Body of pancreas (tissue), 4 donors: ENCODE measurements at places on chromosomes 1 and 21. TPM values are rescaled to one million over a fixed set of nuclear protein-coding genes. Genes with fewer than 3 reads are reported as not detected.

- DNase-seq: peak; percentile 36
Measured at GRCh38 chr1:12636098-12636950, 7.6 kb upstream of the AADACL4 start.

- DNase-seq: peak; percentile 77
Measured at GRCh38 chr21:35925497-35925896, 134.8 kb downstream of the SETD4 start.

DNA sequence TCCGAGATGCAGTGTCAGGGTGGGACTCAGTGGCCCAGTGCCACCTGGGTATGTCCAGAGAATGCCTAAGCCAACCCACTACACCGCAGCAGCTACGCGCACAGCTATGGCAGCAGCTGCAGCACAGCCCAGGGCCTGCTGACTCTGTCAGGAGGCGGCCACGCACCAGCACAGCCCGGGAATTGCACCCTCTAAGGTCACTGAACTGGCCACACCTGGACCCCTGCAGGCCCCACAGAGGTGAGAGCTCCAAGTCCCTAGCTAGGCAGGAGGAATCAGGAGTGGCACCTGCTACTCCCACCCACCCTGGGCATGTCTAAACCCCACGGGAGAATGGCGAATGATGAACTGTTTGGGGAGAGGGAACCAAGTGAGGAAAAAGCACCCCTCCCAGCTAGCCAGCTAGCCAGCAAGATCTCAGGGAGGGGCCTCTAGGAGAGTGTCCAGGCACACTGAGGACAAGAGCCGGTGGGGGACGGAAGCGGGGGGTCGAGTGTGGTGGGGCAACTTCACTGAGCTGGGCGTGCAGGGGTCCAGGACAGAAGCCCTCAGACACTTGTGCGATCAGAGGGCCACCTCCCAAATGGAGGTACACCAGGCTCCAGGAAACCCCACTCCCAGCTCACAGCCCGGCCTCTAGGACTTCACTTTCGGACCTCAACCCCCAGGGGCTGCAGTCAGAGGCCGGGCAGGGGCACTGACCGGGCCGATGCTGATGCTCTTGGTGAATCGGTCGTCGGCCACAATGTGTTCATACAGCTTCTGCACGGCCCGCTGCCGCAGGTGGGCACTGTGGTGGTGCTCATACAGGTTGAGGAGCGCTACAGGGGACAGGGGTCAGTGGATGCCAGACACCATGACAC lies 13.9 kb downstream of the LSS start:
- DNase-seq: no peak

The LCE2A gene
- total RNA-seq: not detected

DNA sequence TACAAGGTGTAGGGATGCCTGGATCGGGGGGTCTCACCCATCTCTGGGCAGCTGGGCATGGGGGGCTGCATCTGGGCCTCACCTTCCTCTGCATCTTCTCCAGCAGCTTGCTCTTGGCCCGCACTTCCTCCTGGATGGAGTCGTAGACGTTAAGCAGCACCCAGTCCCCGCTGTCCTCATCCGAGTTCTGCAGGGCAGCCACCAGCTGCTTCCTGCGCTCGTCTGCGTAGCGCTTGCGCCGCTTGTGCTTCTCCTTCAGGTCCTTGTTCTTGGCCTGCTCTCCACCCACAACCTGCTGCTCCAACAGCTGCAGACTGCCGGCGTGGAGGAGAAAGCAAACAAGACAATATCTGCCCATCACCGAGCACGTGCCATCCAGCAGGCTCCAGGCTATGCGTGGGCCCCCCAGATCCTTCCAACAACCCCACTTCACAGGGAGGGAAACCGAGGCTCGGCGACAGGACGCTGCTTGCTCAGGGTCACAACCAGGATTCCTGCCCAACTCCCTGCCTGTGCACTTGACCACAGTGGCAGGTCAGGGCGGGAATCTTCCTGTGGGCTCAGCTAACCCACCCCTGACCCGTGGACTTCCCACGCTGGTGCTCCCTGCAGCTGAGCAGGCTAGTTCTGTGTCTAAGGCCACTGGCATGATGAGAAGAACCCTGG lies 21.5 kb upstream of the DDOST start:
- no peak for DNase-seq

- DNase-seq: no peak
Measured at GRCh38 chr1:7869136-7869920, 16.5 kb upstream of the UTS2 start.

The DOP1B gene
- total RNA-seq: 15.3 TPM

DNA sequence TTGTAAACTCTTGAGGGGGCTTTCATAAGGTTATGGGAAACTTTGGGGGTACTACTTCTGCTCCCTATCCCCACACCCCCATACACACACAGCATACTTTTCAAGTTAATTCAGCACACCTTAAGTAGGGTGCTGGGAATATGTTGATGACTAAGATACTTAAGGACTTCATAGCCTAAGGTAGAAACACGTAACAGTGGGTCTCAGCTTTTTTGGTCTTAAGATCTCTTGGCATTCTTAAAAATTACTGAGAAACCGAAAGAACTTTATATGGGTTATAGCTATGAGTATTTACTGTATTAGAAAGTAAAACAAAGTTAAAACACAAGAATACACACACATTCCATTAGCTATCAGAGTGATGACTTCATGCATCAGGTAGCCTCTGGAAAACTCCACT lies 2.1 kb downstream of the OTUD3 start:
- no peak for DNase-seq

DNA sequence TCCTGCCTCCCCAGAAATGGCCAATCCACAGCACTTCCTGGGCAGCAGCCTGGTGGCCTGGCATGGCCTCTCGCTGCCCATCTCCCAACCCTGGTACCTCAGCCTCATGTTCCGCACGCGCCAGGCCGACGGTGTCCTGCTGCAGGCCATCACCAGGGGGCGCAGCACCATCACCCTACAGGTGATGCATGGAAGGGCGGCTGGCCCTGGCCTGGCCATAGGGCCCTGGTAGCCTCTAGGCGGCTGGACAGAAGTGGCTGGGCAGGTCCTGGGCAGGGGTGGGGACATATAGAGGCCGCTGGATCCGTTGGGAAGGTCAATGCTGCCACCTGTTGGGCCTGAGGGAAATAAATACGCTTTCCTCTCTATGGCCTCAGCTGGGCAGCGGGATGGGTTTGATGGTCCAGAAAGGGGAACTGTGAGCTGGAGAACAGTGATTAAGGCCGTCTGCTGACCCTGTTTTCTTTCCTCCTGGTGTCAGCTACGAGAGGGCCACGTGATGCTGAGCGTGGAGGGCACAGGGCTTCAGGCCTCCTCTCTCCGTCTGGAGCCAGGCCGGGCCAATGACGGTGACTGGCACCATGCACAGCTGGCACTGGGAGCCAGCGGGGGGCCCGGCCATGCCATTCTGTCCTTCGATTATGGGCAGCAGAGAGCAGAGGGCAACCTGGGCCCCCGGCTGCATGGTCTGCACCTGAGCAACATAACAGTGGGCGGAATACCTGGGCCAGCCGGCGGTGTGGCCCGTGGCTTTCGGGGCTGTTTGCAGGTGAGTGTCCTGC lies 14.4 kb downstream of the CELSR2 start:
- DNase-seq: peak; percentile 97

GRCh38 chr1:40834968-40835545 lies 27.1 kb downstream of the CITED4 start:
- DNase-seq: no peak

The LRRC52 gene
- not detected for total RNA-seq

- DNase-seq: no peak
Measured at GRCh38 chr1:27868932-27869718, 3.2 kb upstream of the THEMIS2 start.

The GBP7 gene
- not detected for total RNA-seq

DNA sequence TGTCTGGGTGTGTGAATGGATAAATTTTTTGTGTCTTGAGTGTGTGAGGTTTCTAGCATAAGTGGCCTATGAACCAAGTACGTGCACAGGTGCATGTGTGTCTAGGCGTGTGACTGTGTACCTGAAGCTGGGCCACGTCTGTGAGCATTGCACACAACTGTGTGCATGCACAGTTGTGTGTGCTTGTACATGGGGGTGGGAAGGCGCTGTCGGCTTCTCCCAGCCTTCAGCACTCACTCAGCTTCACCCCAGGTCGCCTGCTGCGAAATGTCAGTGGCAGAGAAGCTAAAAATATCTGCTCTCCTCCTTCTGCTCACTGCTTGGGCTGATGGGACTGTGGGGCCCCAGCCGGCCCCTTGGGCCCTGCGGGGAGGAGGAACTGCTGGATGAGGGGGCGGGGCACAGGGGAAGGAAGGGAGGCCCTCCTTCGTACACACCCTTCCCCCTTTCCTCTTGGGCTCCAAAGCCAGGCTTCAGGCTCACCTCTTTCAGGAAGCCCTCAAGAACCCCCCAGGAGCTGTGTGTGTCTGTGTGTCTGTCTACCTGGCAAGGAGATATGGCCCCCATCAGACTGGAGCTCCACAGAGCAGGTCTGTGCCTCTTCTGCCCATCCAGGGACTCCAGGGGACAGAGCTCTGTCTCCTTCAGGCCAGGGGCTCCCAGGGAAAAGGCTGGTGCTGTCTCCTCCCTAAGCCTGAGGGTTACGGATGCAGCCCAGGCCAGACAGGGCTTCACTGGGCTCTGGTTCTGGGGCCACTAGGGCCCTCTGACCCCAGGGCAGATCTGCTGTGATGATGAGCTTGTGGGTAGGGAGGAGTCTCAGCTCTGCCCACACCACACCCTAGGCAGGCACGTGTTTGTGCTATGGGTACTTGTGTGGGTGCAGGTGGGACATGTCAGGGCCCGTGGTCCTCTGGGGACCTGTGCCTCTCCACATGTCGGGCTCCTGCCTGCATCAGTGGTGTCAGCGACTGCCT lies 35.6 kb upstream of the WASF2 start:
- peak; percentile 70 for DNase-seq

- DNase-seq: no peak
Measured at GRCh38 chr21:35801391-35801790, 258.9 kb downstream of the SETD4 start.

The CCDC27 gene
- total RNA-seq: not detected

DNA sequence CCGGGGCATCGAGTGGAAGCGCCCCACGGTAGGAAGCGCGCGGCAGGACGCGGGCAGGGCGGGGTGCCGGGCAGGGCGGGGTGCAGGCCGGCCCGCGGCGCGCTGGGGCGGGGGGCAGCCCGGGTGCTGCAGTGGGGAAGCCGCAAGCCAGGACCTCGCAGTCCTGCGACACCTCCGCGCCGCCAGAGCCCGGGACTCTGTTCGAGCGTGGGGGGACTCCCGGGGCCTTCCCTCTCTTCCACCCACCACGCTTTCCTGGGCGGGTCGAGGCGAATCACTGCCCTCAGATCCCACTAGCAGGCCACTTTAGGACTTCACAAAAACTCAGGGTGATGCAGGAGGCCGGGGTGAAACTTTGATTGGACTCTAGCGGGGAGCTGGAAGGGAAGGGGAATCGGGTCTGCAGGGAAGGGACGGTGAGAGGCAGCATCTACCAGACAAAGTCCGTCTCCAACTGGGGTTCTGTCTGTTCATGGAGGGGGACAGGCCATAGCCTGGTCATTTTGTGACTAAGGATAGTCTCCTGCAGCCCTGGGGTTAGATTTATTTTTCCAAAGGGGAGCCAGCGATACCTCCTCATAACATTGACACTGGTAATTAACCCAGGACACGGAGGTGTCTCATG lies 623 bp downstream of the CAPN2 start:
- DNase-seq: no peak

- DNase-seq: peak; percentile 91
Measured at GRCh38 chr1:152001631-152002584, 8.2 kb upstream of the S100A10 start.

The LINGO4 gene
- 0.66 TPM for total RNA-seq

- peak; percentile 7 for DNase-seq
Measured at GRCh38 chr1:37901191-37901892, 42.0 kb upstream of the MTF1 start.
